ENCODE measurements at places on chromosomes 3 and 15.

GRCh38 chr3:134428401-134428800 is 54.2 kb upstream of the AMOTL2 start:
- no peak for DNase-seq

DNA sequence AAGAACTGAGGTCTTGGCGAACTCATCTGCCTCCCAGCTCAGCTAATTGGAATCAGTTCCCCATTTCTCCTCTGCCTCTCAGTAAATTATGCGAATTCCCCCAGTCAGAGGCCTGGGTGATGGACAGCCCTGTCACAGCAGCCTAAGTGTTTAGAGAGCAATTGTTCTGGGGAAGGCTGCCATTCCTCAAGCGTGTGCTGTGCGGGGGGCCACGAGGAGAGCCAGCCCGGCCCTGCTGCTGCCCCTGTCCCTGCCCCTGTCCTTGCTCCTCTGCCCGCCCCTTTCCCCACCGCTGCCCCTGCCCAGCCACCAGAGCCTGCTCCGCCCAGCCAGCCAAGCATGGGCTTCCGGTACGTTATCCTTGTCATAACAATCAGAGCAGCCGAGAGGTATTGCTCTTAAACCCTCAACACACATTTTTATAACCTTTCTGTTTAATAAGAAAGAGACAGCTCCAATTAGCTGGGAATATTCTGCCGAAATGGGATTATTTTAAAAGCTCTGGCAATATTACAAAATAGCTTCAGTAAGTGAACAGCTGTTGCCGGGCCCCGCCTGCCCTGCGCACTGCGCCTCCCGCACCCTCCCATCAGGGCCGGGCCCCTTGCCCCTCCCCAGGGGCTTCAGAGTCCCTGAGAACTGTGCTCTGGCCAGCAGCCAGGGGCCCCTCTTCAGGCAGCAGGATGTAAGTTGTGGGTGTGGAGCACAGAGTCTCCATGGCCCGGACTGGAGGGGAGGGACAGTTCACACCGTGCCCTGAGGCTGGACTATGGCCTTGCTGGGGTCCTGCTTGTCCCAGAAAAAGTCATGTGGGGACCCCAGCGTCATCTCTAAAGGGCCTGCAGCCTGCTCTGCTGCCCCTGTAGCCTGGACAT is 12.4 kb upstream of the CACNA2D2 start:
- peak; percentile 11 for DNase-seq

- no peak for DNase-seq
Observed at GRCh38 chr15:38297623-38298388, 45.2 kb downstream of the SPRED1 start.

DNA sequence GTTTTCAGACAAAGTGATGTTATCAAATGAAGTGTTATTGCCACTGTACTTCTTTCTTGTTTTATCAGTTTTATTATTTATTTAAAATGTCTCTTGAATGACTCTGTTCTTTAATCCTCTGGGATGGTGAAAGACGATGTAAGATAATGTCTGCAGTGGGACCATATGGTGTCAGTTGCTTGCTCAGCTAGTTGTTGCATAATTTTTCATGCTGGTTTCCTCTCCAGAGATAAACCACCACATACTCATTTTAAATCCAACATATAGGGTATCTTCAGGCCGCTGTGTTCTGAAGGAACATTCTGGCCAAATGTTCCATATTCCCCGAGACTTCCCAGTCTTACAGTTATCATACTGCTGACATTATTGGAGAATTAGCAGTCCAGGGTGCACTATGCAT is 75.9 kb downstream of the GABRG3 start:
- DNase-seq, result no peak

- DNase-seq, result no peak
Observed at GRCh38 chr3:183073839-183074238, 25.5 kb downstream of the MCCC1 start.

- no peak for DNase-seq
Observed at GRCh38 chr3:123325766-123326256, 123.1 kb downstream of the ADCY5 start.

DNA sequence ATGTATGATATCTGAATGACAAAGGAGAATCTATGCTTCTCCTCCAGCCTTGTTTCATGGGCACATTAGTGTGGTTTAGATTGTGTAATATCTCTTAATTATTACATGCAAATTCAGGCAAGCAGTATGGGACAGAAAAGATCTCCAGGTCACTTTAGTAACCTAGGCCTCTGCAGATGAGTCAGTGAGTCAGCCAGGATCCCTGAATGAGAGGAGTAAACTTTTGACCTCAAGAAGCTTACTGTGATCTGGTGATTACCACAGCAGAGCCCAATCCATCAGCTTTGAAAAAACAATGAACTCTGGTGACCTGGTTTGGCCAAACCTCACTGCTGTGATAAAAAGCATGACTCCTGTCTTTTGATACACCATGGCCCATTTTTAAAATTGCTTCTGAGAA is 107.8 kb downstream of the LRRN1 start:
- DNase-seq, result no peak

GRCh38 chr3:40642812-40643211 is 118.1 kb downstream of the ZNF621 start:
- DNase-seq, result no peak

- no peak for DNase-seq
Observed at GRCh38 chr3:10440684-10441083, 64.7 kb downstream of the ATP2B2 start.

GRCh38 chr15:33675246-33675645 is 293.1 kb upstream of the CHRM5 start:
- DNase-seq, result no peak

DNA sequence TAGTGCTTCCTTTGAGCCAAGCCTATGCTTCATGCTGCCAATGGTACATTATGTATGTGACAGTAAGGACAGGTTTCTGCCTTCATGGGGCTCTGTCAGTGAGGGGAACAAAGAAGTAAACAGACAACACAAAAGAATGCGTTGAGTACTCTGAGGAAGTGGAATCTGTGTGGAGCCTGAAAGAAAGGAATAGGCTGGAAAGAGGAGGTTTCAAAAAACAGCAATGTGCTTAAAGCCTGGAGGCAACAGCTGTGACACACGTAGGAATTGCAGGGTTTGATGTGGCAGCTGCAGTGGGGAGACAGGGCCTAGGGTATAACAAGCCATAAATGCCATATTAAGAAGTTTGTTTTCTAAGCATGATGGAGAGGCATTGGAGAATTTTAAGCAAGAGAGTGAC is 316.7 kb downstream of the CLSTN2 start:
- no peak for DNase-seq

- no peak for DNase-seq
Observed at GRCh38 chr3:156535798-156536197, 19.1 kb downstream of the SSR3 start.

DNA sequence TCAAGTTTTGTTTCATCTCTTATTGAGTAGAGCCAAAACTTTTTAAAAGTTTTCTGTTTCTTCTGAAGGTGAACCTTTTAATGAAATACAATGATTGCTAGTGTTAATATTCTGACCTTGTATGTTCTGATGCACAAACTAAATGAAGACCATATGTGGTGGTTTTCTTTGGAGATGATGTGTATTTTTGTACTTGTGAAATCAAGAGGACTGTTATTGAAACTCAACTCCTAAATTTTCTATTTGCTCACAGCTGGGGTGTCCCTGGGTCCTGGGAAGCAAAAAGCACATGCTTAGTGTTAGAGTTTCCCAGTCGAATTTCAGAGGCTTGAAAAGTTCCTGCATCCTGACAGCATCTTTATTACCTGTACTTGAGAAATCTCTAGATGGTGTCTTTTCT is 1185.8 kb upstream of the ALCAM start:
- no peak for DNase-seq

DNA sequence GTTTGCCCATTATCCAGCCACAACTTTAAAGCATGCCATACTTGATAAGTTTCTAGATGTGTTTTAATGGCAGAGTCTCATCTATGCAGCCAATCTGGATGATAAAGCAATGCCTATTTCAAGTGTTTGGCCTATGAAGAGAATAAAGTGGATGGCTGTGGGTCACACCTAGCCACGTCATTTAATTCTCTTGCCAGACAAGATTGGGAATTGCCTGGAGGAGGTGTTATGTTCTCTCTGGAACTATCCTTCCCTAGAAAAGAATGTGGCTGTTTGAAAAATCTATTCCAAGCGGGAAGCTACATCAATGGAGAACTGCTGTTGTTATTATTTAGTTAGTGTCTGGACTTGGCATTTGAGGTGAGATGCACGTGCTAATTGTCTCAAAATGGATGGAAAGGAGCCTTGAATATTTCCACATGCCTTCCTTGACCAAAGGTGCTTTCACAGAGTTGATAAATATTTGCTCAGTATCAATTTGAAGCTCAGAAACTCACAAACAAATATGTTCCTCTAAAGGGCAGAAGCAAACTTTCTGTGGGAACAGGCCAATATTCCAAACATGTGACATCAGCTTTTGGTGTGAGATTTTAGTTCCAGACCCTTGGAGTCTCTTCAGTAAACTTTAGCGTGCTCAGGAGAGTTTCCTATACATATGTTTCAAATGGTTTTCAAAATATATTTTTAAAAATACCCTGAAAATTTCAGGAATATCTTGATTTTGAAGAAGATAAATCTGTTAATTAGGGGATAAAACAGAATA is 510.6 kb upstream of the SGO1 start:
- DNase-seq, result no peak
